Ascending aorta (tissue), 2 donors: ENCODE measurements at places on chromosomes 1 and 21.

GRCh38 chr1:47849005-47849521 lies 148.1 kb downstream of the TRABD2B start:
- peak; percentile 33 for DNase-seq
- H3K27ac ChIP-seq = no peak overlapping the region
- H3K27me3 ChIP-seq = no peaks in the 10 kb centered on the region
- H3K4me3 ChIP-seq = no peak overlapping the region
- no peaks in the 10 kb centered on the region for H3K4me1 ChIP-seq

DNA sequence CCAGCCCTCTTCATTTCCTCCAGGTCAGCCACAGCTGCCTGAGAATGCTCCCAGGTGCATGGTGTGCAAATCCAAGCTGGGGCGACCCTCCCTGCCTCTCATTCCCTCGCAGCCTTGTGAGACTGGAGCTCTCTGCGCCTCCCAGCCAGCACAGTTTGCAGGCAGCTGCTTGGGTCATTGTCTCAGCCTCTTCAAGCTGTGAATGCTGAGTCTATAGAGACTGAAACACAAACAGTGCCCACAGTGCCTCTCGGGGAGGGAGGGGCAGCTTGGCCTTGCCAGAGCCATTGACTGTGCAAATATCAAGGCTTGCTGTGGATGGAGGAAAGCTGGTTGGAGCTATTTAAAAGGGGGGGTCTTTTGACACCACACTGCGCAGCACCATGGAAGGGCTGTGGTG lies 10.6 kb downstream of the PLXNA2 start:
- no peaks in the 10 kb centered on the region for H3K36me3 ChIP-seq
- H3K27me3 ChIP-seq = no peaks in the 10 kb centered on the region
- peak; percentile 67 for DNase-seq
- peak overlapping the region; percentile 58 for H3K27ac ChIP-seq

DNA sequence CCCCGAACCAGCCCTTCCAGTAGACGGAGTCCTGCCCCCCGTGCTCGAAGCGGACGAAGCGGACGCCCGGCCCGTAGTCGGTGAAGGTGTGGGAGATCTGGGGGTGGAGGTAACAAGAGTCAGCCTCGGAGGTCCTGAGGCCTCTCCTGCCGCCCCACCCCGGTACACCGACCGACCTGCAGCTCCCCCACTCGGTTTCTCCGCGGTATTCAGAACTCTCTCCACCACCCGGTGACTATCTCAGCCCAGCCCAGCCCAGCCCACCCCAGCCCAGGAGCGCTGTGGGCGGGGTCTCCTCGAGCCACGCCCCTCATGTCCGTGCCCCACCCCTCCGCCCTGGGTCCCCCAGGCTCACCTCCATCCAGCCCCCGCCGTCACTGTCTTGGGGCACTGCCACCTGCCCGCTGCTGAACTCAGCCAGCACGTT lies 5.5 kb downstream of the FBXO2 start:
- no peaks in the 10 kb centered on the region for H3K36me3 ChIP-seq
- H3K27ac ChIP-seq = no peak overlapping the region
- no peaks in the 10 kb centered on the region for H3K27me3 ChIP-seq
- no peak for DNase-seq
- no peak overlapping the region for H3K4me3 ChIP-seq
- peaks cover 5% of the 10 kb centered on the region for H3K4me1 ChIP-seq

DNA sequence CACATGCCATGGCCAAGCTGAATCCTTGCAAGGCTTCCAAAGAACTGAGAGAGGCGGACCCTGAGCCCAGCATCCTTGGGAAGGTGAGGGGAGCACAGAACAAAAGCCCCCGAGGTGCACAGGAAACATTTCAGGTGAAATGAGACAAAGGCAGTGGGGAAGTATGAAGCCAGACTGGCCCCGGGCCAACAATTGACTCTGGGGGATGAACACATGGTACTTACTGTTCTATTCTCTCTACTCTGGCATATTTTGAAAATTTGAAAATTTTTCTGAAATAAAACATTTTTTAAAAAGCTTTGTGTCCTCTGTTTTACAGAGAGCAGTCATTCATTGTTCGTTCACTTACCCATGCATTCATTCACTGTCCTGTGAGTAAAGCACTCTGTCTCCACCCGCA lies 77.7 kb downstream of the GRIK3 start:
- H3K4me1 ChIP-seq = no peaks in the 10 kb centered on the region
- H3K4me3 ChIP-seq = no peak overlapping the region
- H3K36me3 ChIP-seq = no peaks in the 10 kb centered on the region
- H3K27me3 ChIP-seq = no peaks in the 10 kb centered on the region
- H3K27ac ChIP-seq = no peak overlapping the region

DNA sequence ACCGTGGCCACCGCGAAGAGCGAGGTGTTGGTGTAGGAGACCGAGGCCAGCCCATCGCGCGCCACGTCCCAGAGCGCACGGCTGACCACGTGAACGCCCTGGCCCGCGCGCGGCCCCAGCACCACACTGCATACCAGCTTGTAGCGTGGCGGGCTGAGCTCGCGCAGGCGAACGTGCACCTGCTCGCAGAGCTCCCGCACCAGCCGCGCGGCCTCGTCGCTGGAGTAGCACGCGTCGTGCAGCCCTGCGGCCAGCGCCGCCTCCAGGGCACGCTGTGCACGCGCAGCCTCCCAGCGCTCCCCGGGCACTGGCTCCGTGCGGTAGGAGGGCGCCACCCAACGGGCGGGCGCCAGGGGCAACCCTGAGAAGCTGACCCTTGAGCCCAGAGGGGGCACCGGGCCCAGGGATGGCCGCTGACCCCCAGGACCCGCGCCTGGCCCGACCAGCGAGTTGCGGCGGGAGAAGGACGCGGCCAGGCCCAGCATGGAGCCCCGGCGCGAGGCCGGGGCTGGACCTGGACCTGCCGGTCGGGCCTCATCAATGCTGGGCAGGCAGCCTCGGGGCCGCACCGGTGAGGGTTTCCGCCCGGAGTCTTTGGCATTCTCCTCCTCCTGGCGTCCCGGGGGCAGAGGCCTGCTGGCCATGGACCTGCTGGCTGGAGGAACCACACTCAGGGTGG lies 987 bp downstream of the DYNLT4 start:
- H3K4me1 ChIP-seq = peaks cover 81% of the 10 kb centered on the region
- H3K27ac ChIP-seq = peak overlapping the region; percentile 99
- H3K27me3 ChIP-seq = no peaks in the 10 kb centered on the region
- DNase-seq = peak; percentile 5
- H3K36me3 ChIP-seq = peaks cover 50% of the 10 kb centered on the region

- no peak for DNase-seq
- no peak overlapping the region for H3K4me3 ChIP-seq
- no peak overlapping the region for H3K27ac ChIP-seq
- no peaks in the 10 kb centered on the region for H3K4me1 ChIP-seq
- H3K27me3 ChIP-seq = no peaks in the 10 kb centered on the region
Measured at GRCh38 chr1:214677945-214678344, 75.0 kb downstream of the CENPF start.

DNA sequence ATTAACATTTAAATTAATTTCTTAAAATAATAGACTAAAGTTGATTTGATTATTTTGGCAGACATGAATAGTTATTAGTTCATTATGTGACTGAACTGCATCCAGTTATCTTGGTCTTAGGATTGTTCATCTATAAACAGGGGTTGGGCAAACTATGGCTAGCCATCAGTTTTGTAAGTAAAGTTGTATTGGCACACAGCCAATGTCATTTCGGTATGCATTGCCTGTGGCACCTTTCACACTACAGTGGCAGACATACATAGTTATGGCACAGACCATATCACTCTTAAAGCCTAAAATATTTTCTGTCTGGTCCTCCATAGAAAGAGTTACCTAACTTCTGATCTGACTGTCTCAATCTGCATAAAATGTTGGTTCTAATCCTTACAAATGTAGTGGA lies 27.2 kb downstream of the ADGRL2 start:
- no peak overlapping the region for H3K27ac ChIP-seq
- no peaks in the 10 kb centered on the region for H3K4me1 ChIP-seq
- no peaks in the 10 kb centered on the region for H3K36me3 ChIP-seq
- no peaks in the 10 kb centered on the region for H3K27me3 ChIP-seq
- H3K4me3 ChIP-seq = no peak overlapping the region
- DNase-seq = no peak

- DNase-seq = no peak
- H3K4me3 ChIP-seq = no peak overlapping the region
- no peaks in the 10 kb centered on the region for H3K36me3 ChIP-seq
Measured at GRCh38 chr1:63709267-63709828, 64.5 kb upstream of the ROR1 start.

DNA sequence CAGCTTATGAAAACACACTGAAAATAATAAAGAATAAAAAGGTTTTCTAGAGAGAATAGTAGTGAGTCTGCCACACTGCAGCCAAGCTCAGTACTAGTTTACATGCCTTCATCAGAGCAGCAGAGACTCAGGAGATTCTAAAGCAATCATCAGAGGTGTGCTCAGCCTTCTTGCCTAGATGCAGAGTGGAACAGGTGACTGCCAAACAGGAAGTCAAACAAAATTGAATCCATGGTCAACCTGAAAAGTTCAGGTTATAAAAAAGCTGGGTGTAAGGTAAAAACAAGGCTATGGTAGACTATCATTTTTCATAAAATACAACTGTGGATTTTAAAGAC lies 165.3 kb upstream of the C1orf105 start:
- H3K36me3 ChIP-seq = no peaks in the 10 kb centered on the region
- H3K27ac ChIP-seq = peak overlapping the region; percentile 42
- no peaks in the 10 kb centered on the region for H3K27me3 ChIP-seq
- DNase-seq = no peak
- no peak overlapping the region for H3K4me3 ChIP-seq

DNA sequence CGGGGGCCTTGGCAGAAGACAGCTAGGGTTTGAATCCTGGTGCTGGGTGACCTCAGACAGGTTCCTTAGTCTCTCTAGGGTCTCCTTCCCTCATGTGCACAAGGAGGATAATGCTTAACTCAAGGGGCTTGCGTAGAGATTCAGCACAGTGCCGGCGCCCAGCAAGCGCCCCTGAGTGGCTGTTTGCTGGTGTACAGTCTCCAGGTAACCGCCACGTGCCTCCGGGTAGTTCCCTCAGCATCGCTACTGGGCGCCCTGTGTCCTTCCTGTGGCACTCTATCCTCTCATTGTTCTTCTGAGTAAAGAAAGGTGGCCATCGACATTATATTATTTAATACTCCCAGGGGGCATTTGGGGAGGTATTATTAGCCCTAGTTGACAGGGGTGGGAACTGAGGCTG lies 80.9 kb downstream of the NENF start:
- no peak overlapping the region for H3K27ac ChIP-seq
- H3K27me3 ChIP-seq = no peaks in the 10 kb centered on the region
- H3K36me3 ChIP-seq = no peaks in the 10 kb centered on the region
- DNase-seq = no peak
- H3K4me1 ChIP-seq = peaks cover 8% of the 10 kb centered on the region
- no peak overlapping the region for H3K4me3 ChIP-seq

DNA sequence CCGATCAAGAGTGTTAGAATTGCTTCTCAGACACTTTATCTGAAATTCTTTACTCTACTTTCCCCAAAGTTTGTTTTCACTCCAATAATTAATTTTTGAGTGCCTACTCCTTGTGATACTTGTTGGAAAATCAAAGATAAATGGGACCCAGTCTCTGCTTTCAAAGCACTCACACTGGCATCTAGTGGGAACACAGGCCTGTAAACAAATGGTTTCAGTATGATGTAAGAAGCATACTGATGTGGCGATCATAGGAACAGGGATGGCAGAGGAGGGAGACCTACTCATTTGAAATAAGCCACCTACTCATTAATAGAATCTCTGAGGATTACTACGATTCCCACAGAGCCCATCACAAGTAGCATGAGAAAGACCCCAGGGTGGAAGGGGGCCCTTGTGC lies 273.7 kb upstream of the ST6GALNAC5 start:
- no peaks in the 10 kb centered on the region for H3K4me1 ChIP-seq
- no peak overlapping the region for H3K27ac ChIP-seq
- no peak for DNase-seq
- H3K36me3 ChIP-seq = no peaks in the 10 kb centered on the region
- H3K27me3 ChIP-seq = no peaks in the 10 kb centered on the region

GRCh38 chr1:181310560-181310959 lies 172.8 kb upstream of the CACNA1E start:
- no peaks in the 10 kb centered on the region for H3K27me3 ChIP-seq
- no peak overlapping the region for H3K4me3 ChIP-seq

DNA sequence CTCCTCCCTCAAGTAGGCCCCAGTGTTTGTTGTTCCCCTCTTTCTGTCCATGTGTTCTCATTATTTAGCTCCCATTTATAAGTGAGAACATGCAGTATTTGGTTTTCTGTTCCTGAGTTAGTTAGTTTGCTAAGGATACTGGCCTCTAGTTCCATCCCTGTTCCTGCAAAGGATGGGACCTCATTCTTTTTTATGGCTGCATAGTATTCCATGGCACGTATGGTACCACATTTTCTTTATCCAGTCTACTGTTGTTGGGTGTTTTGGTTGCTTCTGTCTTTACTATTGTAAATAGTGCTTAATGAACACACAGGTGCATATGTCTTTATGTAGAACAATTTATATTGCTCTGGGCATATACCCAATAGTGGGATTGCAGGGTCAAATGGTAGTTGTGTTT lies 232.9 kb downstream of the TPR start:
- peaks cover 46% of the 10 kb centered on the region for H3K36me3 ChIP-seq
- no peak for DNase-seq
